ENCODE measurements at places on chromosomes 3 and 15.

GRCh38 chr3:45868213-45868612 lies 18.1 kb upstream of the CCR9 start:
- no peak for DNase-seq

- DNase-seq = no peak
Observed at GRCh38 chr3:54918516-54918915, 9.3 kb downstream of the LRTM1 start.

GRCh38 chr3:149252272-149252671 lies 30.6 kb upstream of the CP start:
- DNase-seq = no peak

DNA sequence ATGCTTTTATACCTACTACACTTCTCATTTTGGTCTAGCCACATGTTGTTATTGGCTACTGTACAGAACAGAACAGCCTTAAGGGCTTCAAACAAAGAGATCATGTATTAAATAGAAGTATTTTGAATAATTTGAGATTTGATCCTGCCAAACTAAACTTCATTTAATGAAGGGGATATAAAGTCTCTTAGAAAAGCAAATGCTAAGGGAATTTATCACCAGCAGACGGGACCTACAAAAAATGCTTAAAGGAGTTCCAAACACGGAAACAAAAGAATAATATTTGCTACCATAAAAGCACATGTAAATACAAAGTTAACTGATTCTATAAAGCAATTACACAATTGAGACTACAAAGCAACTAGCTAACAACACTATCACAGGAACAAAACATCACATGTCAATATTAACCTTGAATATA lies 23.6 kb upstream of the FMN1 start:
- DNase-seq = no peak

- peak; percentile 86 for DNase-seq
Observed at GRCh38 chr3:188900421-188900951, 271.3 kb upstream of the TPRG1 start.

- no peak for DNase-seq
Observed at GRCh38 chr3:16426665-16427064, 86.8 kb downstream of the RFTN1 start.

DNA sequence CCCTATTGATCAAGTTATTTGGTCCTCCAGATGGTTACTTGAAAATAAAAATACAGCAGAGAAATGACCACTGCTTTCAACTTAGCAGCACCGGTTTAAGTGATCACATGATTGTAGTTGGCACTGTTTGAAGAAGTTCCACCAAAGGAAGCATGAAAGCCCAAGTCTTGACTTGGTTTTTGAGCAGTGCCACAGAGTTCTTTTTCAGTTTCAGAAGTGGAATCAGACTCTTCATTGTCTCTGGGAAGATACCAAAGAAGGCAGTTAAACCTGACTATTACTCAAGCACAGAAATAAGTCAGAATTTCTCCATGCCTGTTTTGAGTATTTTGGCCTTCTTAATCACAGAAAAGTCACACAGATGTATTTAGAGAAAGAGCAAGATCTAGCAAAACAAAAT lies 66.7 kb downstream of the BBX start:
- DNase-seq = no peak

DNA sequence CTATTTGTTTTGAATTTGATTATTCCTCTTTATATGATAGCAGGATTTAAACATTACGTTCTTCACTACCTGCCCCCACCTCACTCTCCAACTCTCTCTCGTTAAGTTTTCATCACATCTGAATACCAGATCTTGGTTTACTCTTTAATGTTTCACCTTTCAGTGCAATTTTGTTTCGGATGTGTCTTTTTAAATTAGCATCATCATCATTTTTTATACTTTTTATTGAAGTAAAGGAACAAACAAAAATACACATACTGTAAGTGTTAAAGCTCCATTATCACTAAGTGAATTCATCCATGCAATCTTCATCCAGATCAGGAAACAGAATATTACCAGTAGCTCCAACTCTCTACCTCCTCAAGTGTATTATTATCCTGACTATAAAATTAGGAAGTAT lies 310.6 kb downstream of the C3orf38 start:
- DNase-seq = no peak

All from AG08395 (cell line).